ENCODE measurements at places on chromosomes 12 and 14.

DNA sequence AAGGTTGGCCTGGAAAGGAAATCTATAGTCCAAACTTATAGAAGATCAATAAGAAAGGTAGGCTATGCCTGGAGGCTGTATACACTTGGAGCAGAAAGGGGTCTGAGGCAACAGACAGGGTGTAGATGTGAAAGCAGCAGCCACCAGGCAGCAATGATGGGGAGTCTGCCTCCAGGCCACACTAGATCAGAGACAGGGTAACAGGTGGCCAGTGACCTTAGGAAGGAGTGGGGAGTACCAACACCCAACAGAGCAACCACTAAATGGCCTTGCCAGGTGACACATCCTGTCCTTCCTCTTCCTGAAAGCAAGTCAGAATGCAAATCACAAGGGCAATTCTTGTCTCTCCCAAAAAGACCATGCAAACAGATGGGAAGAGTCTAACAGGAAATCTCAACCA lies 46.4 kb upstream of the NID2 start:
- no peak for DNase-seq

DNA sequence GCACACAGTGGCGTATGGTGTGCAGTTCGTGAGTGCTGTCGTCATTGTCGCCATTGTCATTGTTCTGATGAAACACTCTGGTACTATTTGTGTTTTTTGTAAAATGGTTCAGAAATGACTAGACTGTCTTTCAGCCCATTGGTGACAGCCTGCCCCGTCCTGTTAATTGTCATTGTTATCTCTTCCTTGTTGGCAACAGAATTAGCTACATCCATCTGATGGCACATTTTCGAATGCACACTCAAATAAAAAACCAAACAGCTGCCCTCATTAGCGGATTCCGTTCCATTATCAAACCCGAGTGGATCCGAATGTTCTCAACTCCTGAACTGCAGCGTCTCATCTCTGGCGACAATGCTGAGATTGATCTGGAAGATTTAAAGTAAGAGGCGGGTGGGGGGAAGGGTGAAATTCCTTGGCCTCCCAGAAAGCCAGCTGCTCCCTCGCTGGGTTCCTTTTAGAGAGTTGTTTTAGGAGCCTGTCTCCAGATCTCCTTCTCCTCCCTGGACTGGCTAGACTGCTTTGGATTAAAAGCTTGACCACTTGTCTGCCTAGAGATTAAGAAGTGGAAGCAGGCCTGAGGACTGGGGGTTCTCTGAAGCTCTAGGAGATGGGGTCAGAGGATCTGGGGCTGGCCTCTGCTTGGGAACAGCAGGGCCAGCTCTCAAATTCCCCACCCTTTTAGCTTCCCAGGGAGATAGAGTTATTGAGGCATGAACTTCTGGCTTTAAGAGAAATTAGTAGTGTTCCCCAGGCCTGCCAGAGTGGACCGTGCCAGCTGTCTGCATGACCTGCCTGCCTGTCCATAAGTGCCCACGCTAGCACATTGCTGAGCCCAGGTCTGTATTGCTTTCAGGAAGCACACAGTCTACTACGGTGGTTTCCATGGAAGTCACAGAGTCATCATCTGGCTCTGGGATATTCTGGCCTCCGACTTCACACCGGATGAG lies 43.3 kb downstream of the MMAB start:
- DNase-seq: no peak

- no peak for DNase-seq
Observed at GRCh38 chr12:3042826-3043225, 34.4 kb upstream of the TSPAN9 start.

GRCh38 chr12:62003701-62004100 lies 256.5 kb upstream of the USP15 start:
- no peak for DNase-seq

- DNase-seq: no peak
Observed at GRCh38 chr12:5376591-5377207, 55.2 kb upstream of the NTF3 start.

DNA sequence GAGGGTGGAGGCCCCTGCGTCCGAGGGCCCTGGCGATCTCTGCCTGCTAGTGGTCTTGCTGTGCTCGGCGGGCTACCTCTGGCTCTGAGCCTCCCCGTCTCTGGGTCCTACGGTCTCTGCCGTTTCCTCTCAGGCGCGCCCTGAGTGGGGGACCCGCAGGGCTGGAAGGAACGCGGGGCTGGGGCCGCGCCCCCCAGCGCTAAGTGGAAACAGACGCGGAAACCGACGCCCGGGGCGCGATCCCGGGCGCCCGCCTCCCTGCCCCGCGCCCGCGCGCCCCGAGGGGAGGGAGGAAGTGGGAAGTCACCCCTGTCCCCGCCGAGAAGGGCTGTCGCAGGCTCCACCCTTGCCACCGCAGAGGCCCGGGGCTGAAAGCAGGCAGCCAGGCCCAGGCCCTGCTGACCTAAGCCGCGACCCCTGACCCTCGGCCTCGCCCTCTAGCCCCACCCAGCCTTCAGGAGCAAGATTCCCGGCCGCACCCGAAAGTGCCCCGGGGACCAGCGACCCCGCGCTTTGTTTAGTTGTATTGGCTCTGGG lies 831 bp downstream of the CRIP1 start:
- peak; percentile 43 for DNase-seq

DNA sequence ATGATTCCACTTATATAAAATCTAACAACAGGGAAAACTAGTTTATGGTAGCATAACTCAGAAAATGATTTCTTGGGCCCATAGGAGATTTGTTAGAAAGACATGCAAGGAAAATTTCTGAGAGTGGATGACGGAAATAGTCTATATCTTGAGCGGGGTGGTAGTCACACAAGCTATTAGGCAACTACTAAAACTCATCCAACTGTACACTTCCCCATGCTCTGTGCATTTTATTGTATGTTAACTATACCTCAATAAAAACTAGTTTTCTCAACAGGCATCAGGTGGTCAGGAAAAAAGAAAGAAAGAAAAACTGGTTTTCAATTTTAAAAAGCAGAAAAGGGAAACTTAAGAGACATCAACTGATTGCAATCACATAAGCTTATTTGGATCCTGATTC lies 9.9 kb downstream of the SLC5A8 start:
- no peak for DNase-seq

DNA sequence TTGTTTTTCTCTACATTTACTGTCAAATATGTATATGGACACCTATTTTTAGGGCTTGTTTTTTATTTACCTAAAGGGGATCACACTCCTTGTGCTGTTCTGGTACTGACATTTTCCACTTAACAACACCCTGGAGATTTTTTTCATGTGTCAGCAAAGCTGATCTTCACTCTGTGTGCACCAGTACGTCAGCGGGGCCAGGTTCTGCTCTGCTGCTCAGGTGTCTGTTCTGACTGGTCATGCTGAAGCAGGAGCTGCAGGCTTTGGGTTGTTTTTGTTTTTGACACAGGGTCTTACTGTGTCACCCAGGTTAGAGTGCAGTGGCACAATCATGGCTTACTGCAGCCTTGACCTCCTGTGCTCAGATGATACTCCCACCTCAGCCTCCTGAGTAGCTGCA lies 81.9 kb upstream of the CCND2 start:
- no peak for DNase-seq

DNA sequence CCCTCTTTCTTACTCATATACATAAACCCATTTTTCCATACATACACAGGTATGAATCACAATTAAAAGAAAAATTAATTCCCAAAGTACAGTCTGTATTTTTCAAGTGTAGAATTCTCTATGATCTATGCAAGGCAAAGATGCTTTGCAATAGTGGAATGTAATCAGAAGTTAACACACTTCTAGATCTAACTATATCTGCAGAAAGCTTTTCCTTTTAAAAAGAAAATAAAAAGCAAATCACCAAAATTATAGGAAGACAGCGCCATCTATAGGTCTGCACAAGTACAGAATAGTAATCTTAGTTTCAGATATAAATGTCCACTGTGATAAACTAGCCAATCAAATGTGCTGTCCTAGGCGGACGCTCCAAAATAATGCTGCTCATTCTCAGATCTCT lies 22.0 kb downstream of the SLC25A21 start:
- no peak for DNase-seq

- no peak for DNase-seq
Observed at GRCh38 chr12:92729773-92730305, 27.1 kb downstream of the PLEKHG7 start.

DNA sequence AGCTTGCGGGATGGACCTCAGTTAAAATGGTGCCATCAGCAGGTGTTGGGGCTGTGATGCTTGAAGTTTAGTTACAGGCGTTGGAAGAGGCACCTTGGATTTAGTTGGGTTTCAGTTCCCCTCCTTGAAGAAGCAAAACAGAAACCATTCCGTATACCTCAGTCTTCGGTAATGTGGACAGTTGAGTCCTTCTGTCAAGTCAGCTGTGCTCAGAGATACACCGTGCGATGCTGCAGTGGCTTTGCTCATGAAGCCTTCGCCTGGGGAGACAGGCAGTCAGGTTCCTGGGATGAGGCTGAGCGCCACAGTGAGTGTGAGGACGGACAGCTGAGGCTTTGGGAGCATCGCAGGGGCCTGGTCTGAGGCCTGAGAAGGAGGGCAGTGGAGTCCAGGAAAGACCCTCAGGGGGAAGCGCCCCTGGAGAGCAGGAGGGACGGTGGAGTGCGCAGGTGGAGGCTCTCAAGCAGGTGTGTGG lies 7.4 kb downstream of the RAN start:
- DNase-seq: no peak

- DNase-seq: peak; percentile 27
Observed at GRCh38 chr14:56339855-56340701, 221.9 kb downstream of the PELI2 start.

DNA sequence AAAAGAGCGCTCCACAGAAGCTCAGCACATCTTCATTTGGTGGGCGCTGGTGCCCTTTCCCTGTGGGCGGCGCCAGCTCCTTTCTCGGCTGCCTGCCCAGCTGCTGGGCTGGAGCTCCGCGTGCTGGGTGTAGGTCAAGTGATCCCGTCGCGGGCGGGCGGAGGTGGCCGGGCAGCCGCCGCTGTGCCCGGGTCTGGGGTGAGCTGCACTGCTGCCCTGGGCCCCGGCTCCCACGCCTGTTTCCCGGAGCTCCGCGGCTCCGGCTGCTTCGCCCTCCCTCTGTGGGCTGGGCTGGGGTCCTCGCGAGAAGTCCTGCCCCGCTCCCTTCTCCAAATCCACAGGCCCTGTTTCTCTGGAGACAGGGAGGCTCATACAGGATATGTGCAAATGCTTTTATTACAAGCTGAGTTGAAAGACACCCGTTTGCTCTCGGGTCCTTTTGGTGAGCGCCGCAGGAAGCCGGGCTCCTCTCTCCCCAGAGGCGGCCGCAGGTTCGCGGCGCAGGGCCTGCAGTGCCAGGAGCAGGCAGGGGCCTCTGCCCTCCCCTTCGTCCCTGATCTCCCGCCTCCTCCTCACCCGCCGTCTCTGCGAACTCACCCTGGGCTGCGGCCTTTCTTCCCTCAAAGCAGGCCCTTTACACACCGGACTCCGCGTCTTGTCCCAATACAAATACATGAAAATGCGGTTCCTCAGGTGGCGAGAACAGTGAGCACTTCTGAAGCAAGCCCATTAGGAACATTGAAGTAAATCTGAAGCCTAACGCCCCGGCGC lies 67.8 kb upstream of the CAPRIN2 start:
- no peak for DNase-seq

DNA sequence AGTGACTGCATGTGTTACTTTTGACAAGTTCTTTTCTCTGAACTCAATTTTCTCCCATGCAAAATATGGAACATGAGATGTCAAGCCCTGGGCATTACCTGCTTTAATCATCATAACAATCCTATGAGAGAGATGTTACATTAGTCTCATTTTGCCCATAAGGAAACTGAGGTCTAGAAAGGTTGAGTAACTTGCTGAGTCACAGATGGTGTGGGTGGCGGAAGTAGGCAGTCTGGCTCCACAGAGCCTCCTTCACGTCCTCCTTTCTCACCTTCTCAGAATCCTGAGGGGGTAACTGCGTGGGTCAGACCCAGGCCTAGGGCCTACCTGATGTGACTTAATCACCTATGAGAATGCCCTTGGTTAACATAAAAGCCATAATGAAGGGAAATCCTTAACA lies 50.7 kb downstream of the TMTC1 start:
- DNase-seq: no peak

DNA sequence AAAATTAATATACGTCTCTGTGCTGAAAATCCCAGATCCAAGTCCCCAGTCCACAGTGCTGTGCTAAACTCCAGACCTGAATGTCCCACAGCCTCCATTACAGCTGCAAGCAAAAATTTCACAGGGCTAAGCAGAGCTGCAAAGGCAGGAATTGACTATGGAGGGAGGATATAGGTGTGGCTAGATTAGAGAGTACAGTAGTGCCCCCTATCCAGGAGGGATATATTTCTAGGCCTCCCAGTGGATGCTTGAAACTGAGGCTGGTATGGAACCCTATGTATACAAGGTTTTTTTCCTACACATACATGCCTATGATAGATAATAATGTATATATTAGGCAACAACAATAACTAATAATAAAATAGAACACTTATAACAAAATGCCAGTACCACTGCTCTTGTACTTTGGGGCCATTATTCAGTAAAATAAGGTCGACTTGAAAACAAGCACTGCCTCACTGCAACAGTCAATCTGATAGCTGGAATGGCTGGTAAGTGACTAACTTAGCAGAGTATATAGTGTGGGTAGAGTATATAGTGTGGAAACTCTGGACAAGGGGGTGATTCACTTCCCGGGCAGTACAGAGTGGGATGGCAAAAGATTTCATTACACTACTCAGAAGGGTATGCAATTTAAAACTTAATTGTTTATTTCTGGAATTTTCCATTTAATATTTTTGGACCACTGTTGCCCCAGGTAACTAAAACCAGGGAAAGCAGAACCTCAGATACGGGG lies 82.7 kb downstream of the C14orf132 start:
- no peak for DNase-seq

GRCh38 chr12:115835445-115835844 lies 442.0 kb downstream of the MED13L start:
- DNase-seq: no peak
